Urothelium cell line (cell line): ENCODE measurements at places on chromosomes 3 and 15.

- no peak for DNase-seq
Measured at GRCh38 chr15:75815811-75816719, 27.2 kb upstream of the UBE2Q2 start.

- no peak for DNase-seq
Measured at GRCh38 chr15:42584031-42584765, 8.8 kb downstream of the STARD9 start.

GRCh38 chr3:159654183-159655134 lies 334.2 kb upstream of the IL12A start:
- DNase-seq = no peak

GRCh38 chr3:41915353-41915752 lies 46.5 kb downstream of the ULK4 start:
- no peak for DNase-seq

- no peak for DNase-seq
Measured at GRCh38 chr3:194672876-194673275, 885 bp upstream of the LSG1 start.

GRCh38 chr3:70431911-70432310 lies 119.5 kb upstream of the MDFIC2 start:
- no peak for DNase-seq

GRCh38 chr3:149879872-149880271 lies 66.9 kb downstream of the RNF13 start:
- DNase-seq = peak; percentile 16

GRCh38 chr3:15665510-15666150 lies 64.1 kb downstream of the BTD start:
- DNase-seq = no peak

GRCh38 chr3:159887911-159888310 lies 100.7 kb upstream of the IL12A start:
- DNase-seq = no peak

GRCh38 chr3:69390771-69391170 lies 4.9 kb upstream of the FRMD4B start:
- no peak for DNase-seq

- no peak for DNase-seq
Measured at GRCh38 chr3:195147649-195148080, 123.3 kb downstream of the XXYLT1 start.

GRCh38 chr15:50126072-50126471 lies 7.0 kb upstream of the ATP8B4 start:
- no peak for DNase-seq

DNA sequence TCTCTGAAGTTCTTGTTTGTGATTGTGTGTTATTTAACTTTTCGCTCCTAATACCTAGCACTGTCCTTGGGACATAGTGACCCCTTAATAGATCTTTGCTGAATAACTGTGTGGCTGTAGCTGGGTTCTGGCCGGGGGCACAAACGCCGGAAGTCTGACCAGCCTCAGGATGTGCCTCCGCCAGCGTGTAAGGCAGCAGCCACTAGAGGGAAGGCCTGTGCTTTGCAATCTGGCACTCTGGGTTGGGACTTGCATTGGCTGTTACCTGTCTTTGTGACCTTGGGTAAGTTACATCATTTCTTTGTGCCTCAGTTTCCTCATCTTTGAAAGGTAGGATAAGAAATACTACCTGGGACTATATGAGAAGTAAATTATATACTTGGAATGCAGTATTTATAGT lies 158.7 kb downstream of the GHSR start:
- DNase-seq = no peak

GRCh38 chr3:98521897-98522543 lies 682 bp downstream of the CLDND1 start:
- DNase-seq = peak; percentile 58

GRCh38 chr15:36796161-36796560 lies 216.7 kb downstream of the CDIN1 start:
- DNase-seq = no peak

DNA sequence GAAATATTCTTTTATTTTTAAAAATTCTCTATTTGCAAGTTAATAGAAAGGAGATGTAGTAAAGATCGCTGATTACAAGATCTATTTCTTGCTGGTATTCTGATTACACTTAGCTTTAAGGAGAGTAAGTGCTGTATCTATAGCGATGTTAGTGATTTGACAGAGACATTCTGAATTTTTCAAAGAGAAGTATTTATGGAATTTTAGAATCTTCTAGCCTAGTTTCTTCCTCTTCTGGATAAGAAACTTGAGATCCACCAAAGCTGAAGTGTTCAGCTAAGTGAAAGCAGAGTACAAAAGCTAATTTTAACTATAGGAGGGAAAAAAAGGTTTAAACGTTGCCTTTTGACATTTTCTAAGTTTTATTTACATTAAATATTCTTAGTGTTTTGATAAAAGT lies 72.1 kb upstream of the RARB start:
- no peak for DNase-seq

GRCh38 chr3:111874177-111874820 lies 15.2 kb downstream of the PHLDB2 start:
- DNase-seq = peak; percentile 41

DNA sequence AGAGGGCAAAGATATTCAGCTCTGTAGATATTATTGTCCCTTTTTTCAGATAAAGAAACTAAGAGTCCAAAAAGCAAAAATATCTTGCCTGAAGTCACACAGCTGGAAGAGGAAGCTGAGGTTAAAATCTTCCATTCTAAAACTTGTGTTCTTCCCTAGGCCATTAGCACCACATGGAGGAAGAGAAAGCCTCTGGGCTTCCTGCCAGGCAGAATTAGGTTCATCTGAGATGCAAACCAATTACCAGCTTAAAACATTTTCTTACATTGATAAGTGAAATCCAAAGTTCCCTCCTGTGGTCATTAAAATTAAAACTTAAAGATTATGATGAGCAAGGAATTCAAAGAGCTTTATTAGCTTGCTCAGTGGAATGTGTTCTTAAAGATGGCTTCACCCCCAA lies 235.3 kb upstream of the SETMAR start:
- no peak for DNase-seq

GRCh38 chr3:10471054-10471688 lies 34.2 kb downstream of the ATP2B2 start:
- no peak for DNase-seq

GRCh38 chr3:24846286-24846860 lies 351.7 kb upstream of the THRB start:
- no peak for DNase-seq

GRCh38 chr3:3783210-3783609 lies 16.0 kb upstream of the LRRN1 start:
- no peak for DNase-seq

DNA sequence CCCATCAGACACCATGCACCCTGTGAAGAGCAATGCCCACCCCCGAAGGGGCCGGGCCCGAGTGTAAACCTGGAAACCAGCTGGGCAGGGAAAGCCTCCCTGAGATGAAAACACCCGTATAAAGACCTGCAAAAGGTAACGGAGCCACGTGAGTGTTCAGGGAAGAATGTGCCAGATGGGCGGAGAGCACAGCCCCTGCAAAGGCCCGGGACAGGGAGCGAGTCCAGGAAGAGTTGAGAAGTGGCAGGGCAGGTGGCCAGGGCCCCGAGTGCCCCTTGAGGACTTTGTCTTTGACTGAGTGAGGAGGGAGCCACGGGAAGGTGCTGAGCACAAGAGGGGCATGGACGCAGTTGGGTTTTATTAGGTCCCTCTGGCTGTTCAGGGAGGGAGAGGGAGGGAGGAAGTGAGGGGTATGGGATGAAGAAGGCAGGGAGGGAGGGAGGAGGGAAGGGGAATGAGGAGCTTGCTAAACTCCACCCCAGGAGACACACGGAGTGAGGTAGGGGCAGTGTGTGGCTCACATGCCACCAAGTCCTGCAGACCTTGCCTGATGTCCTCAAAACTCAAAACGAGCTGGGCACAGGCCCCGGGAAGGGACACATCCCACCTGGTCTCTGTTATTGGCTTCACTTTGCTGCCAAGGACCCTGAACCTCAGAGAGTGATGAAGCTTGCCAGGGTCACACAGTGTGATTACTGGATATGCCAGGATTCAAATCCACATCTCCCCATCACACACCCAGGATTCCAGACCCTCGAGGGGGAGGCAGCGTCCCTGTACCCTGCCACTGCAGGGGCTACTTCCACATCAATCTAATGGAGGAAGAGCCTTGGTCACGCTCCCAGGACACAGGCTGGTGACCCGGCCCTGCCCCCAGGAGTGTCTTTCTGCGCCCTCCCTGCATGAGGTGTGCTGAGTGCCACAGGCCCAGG lies 49.1 kb upstream of the IQSEC1 start:
- DNase-seq = no peak

- no peak for DNase-seq
Measured at GRCh38 chr3:9978710-9979305, 7.8 kb downstream of the EMC3 start.

DNA sequence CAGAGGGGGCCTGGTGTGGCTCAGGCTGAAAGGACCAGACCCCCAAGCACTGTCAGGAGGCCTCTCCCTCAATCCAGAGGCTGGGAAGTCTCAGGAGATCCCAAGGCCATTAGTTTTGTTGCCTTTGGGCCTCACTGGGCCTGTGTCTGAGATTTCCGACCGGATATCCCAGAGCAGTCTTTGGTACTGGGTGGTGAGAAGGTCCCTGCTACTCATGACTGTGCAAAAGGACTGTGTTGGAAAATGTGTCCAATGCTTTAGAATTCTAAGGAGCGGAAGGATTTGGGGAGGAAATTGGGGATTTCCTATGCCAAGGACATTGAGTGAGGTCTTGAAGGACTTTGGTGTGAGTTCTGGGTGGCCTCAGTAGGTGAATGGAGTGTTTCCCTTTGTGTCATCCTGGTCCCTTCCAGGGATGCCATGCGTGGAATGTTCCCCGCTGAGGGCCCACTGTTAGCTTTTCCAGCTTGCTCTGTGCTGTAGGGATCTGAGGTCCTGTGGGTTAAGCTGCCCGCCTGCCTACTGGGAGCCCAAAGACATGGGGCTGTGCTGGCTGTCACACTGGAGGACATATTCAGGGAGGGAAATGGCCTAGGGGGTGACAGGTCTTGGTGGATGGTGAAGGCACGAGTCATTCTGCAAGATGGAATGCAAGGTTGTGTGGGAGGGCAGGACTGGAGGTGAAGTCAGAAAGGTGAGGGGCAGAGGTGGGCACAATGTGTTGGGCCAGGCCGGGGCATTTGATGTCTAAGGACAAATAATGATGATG lies 16.4 kb downstream of the SMAD6 start:
- DNase-seq = no peak

GRCh38 chr3:139252719-139253118 lies 91.1 kb upstream of the MRPS22 start:
- DNase-seq = no peak

DNA sequence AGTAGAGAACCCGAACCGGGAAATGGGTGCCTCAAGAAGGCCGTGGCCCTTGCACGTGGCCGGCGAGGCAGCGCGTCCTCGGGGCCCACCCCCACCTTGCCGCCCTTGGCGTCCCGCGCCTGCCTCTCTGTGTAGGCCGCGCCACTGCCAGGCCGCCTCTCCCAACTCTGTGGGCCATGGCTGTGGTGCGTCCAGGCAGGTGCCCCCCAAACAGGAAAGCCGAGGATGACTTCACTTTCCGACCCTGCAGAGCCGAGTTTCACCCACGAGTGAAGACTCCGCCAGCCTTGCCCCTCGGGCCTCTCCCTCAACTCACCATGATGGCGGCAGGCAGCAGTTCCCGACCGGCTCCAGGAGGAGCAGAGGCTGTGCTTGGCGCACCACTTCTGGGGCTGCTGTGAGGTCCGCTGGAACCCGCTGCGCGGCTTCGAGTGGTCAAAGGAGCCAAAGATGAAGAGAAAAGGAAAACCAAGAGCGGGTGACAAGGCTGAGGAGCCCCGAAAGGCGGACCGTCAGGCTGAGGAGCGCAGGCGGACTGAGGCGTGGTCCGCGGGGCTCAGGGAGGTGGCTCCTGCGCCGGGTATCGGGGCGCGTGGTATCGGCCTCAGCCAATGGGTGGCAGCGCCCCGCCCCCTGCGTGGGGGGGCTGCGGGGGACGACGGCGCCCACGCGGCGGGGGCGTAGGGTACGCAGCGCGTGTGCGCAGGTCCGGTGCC lies at the start of gene DAZL:
DAZL (minus strand) TSS at position 537 of the 716 bp plus-strand sequence; CDS start at position 319, 218 bp downstream.
- DNase-seq = no peak
